Activated CD8-positive, alpha-beta memory T cell treated with anti-CD3 and anti-CD28 coated beads for 24 hours (primary cell): ENCODE measurements at places on chromosomes 4 and X.

- no peak for DNase-seq
Observed at GRCh38 chr4:49044270-49044669, 58.2 kb downstream of the CWH43 start.

DNA sequence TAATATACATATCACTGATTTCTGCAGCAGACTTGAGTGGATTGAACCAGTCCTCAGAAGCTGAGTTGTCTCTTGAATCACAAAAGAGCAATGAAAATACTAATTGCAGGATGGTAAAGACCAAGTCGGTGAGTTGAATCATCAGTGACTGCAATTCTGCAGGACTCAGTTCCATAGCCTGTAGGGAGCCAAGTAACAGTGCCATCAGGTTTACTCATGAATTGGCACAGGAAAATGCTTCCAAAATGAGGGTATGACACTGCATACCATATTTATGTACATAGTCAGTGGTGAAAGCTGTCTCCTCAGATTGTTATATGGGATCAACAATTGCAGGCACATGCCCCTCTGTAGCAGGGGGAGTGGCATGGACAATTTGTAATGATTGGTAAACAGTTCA, 192.8 kb downstream of the CCNG2 start:
- no peak for DNase-seq

DNA sequence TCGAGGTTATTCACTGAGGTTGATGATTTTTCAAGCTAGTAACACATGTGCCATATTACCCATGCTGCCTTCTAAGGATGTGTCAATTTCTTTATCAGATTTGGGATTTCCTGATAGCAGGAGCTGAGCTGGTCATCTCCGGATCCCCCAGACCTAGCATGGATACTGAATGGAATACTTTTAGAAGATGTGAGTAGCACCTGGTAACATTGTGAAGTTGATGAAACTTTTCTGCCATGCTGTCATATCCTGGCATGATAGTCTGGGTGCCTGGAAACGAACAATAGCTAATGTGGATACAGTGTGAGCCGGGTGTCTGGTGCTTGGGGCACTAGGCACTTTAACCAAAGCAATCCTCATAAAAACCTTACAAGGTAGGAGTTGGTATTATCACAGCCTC, 11.0 kb upstream of the CYTL1 start:
- DNase-seq, result no peak

DNA sequence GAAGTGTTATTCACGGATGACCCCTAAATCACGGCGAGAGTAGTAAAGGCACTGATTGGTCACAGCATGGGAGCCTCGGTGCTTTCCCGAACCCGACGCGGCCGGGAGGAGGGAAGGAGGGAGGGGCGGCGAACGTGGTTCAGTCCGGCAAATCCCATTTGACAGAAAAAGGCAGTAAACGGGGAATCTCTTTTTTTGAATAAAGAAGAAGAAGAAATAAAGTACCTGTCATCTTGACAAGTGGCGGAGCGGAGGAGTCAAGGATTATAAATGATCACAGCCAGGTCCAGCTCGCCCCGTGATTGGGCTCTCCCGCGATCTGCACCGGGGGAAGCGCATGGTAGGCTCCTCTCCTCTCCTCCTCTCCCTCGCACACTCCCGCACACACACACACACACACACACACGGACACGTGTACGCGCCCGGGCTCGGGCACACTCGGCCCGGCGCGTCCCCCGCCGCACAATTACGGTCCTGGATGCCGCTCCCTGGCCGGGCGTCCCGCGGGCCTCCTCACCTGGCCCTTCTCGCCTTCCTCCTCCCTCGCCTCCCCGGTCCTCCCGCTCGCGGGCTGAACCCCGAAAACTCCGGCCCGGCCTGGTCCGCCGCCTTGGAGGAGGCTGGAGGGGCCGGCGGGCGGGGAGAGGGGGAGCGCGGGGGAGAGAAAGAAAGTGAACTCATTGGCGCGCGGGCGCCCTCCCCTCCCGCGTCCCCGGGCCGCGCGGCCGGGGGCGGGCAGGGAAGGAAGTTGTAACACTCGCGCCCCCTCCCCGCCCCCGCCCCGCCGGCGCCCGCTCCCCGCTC, 99.2 kb upstream of the TENM3 start:
- DNase-seq, result no peak

- DNase-seq, result no peak
Observed at GRCh38 chrX:154873329-154873728, 12.8 kb upstream of the F8A1 start.

GRCh38 chr4:83906561-83906960, 370.7 kb downstream of the GPAT3 start:
- no peak for DNase-seq

GRCh38 chrX:15430076-15430475, 45.9 kb upstream of the VEGFD start:
- no peak for DNase-seq

DNA sequence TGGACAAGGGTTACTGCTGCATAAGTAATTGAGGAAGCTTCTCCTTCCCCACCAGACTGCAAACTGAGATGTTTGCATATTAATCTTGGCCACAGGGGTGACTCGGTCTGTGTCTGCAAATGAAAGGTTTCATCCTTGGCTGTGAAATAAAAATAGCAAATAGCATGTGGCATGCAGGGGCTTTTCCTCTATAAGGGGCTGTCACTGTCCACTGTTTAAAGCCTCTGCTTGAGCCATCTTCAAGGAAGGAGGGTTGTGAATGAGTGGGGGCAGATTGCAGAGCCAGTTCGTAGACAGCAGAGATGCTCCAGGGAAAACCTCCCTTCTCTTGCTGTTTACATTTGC, 33.3 kb downstream of the TMSB4X start:
- no peak for DNase-seq

DNA sequence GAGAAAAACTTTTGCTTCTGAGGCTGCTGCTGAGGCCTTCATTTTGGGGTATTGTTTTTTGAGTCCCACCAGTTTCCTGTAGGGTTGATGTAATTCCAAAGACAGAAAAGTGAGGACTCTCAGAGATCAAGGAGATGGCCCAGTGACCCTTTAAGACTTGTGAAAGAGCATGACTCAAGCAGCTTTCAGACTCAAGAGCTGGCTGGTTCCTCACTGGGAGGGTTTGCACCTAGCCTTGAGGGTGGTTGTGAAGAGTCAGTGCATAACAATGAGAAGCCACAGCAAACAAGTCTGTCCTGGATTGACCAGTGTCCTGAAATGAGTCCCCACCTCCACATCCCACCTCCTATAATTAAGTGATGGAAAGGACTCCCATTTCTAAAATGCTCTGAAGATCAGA, 89.2 kb downstream of the NHS start:
- DNase-seq, result no peak

GRCh38 chrX:118565853-118566252, 70.2 kb downstream of the DOCK11 start:
- DNase-seq, result no peak

GRCh38 chr4:88958080-88958479, 98.9 kb downstream of the FAM13A start:
- no peak for DNase-seq
